ENCODE measurements at places on chromosomes 11 and 22. TPM values are rescaled to one million over a fixed set of nuclear protein-coding genes. Genes with fewer than 3 reads are reported as not detected.

UPK3A gene
- total RNA-seq = not detected

CDC45 gene
- 5.4 TPM for total RNA-seq

PKP3 gene
- total RNA-seq = 0.41 TPM

TRIM48 gene
- not detected for total RNA-seq

C22orf15 gene
- total RNA-seq = 0.41 TPM

PKDREJ gene
- not detected for total RNA-seq

GGT1 gene
- total RNA-seq = 8.2 TPM

MYRF gene
- total RNA-seq = 10.7 TPM

CASP1 gene
- total RNA-seq = 32.0 TPM

PPP6R3 gene
- 86.6 TPM for total RNA-seq

ZNF280B gene
- total RNA-seq = 2.5 TPM

DCHS1 gene
- total RNA-seq = 89.7 TPM

CNTN5 gene
- total RNA-seq = not detected

MS4A12 gene
- not detected for total RNA-seq

IFITM10 gene
- not detected for total RNA-seq

PARVG gene
- not detected for total RNA-seq

MIF gene
- 690 TPM for total RNA-seq

PGA5 gene
- not detected for total RNA-seq

HEPHL1 gene
- total RNA-seq = not detected

GPHA2 gene
- not detected for total RNA-seq

SPON1 gene
- total RNA-seq = 0.47 TPM

VSIG2 gene
- total RNA-seq = not detected

ANO5 gene
- total RNA-seq = 0.58 TPM

USP2 gene
- total RNA-seq = 0.41 TPM
